Hematopoietic multipotent progenitor cell treated with erythropoietin and hydrocortisone succinate and interleukin-3 and kit ligand, for 6 days (in vitro differentiated cells): ENCODE measurements at places on chromosomes 1 and 21.
A peak's percentile ranks its signal among the peaks of the same experiment; 100 is the strongest.

DNA sequence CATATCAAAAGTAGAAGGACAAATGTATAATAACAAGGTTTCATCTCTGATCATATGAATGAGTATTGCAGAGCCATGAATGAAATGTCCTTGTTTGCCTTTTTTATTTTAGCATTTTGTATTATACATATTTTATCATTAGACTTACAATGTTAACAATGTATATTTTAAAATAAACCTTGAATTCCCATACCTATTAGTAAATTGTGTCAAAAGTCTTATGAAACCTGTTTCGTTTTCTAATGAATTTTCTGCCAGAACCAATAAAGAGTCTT lies 646 bp downstream of the DNAJB4 start:
- DNase-seq = no peak

DNA sequence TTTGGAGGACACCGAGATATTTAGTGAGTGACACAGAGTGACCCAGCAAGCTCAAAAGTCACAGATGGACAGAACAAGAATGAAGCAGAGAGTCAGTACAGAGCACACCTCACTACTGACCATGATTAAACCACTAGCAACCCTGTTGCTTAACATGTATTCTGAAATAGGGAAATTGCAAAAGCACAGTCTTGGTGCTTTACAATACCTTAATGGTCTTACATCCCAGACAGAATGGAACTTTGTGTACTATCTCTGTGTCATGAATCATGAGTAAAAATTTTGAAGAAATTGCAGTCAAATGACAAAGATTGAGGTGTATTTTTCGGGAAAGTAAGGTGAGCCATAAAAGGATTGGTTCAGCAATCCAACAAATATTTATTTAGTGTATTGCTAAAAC lies 2.7 kb upstream of the SAMSN1 start:
- peak; percentile 72 for DNase-seq

GRCh38 chr1:86339014-86339812 lies 56.9 kb downstream of the ODF2L start:
- DNase-seq = peak; percentile 61

- peak; percentile 10 for DNase-seq
Observed at GRCh38 chr1:8122160-8122476, 96.0 kb upstream of the ERRFI1 start.

- DNase-seq = peak; percentile 45
Observed at GRCh38 chr1:7108251-7108650, 323.0 kb downstream of the CAMTA1 start.

GRCh38 chr1:203328714-203329122 lies 22.2 kb downstream of the FMOD start:
- no peak for DNase-seq

GRCh38 chr1:215360758-215361157 lies 206.3 kb upstream of the KCTD3 start:
- DNase-seq = no peak

GRCh38 chr1:91201176-91201575 lies 179.3 kb upstream of the ZNF644 start:
- DNase-seq = peak; percentile 29
